ENCODE measurements at places on chromosomes 13 and 19.

- no peak for DNase-seq
These were observed at the start of gene GNA15 for GRCh38 chr19:3135961-3136683. TSS of gene GNA15 (plus strand) at chr19:3136033. CDS start at chr19:3136451, 418 bp downstream.

GRCh38 chr19:23777216-23777615 lies 18.5 kb upstream of the ZNF681 start:
- no peak for DNase-seq

GRCh38 chr19:33905473-33905936 lies 108.8 kb downstream of the KCTD15 start:
- no peak for DNase-seq

DNA sequence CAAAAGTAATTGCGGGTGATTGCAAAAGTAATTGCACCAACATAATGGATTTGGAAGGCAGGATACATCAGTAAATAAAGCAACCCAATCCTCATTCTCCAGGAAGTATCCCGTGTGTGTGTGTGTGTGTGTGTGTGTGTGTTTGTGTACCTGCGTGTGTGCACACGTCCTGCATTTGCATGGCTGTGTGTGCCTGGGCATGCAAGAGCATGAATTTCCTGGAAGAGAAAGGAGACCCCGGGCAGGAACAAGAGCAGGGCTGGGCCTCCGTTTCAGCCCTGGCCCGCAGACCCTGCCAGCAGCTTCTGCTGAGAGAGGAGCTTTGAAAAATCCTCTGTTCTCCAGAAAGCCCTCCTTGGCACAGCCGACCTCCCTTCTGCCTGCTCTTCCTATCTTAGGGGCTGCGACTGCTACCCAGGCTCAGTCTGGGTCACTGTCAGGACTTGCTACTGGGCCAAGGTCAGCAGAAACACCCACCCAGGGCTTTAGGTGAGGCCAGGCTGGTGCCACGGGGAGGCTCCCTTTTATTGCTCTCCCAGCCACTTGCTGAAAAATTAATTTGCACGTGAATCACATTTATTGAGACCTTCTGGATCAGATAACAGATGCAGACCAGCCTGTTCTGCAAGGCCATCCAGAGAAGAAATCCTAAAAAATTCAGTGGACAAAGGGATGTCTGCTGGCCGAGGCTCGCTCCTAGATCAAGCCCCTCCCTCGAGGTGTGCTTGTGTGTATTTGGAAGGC lies 258.3 kb downstream of the ZNF536 start:
- no peak for DNase-seq

DNA sequence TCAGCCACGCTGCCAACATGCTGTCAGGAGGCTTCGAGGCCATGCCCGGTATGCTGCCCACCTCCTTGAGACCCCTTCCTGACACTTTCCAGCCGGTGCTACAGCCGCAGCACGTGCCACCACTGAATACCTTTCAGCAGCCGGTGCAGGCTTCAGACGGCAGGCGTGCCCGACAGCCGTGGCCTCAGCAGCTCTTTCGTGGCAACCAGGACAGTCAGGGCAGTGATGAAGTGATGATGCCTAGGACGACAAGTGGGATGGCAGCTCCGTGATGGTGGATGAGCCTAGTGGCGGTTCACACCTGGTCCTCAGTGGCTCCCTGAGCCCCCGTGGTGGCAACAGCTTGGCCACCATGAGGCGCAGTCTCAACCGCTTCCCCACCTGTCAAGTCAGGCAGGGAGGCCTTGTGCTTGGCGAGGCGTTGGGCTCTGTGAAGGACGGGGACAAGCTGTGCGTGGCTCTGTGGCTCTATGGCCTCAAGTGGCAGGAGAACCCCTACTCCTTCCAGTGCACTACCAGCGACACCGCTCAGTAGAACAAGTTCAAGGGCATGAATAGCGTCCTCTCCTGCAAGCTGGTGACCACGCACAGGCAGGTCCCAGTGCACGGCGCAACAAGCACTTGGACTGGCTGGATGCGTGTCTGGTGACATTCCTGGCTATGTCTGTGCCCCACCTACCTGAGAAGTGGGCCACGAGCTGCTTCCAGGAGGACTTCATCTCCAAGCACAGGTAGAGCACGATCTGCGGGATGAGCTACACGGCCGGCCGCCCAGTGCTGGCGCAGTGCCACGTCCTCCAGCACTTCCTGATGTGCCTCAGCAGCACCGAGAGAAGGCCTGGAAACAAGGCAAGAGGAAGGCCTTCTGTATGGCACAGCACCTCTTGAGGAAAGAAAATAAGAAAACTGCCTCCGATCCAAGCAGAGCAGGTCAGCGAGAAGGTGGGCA lies 18.2 kb upstream of the ZNF14 start:
- DNase-seq: no peak

DNA sequence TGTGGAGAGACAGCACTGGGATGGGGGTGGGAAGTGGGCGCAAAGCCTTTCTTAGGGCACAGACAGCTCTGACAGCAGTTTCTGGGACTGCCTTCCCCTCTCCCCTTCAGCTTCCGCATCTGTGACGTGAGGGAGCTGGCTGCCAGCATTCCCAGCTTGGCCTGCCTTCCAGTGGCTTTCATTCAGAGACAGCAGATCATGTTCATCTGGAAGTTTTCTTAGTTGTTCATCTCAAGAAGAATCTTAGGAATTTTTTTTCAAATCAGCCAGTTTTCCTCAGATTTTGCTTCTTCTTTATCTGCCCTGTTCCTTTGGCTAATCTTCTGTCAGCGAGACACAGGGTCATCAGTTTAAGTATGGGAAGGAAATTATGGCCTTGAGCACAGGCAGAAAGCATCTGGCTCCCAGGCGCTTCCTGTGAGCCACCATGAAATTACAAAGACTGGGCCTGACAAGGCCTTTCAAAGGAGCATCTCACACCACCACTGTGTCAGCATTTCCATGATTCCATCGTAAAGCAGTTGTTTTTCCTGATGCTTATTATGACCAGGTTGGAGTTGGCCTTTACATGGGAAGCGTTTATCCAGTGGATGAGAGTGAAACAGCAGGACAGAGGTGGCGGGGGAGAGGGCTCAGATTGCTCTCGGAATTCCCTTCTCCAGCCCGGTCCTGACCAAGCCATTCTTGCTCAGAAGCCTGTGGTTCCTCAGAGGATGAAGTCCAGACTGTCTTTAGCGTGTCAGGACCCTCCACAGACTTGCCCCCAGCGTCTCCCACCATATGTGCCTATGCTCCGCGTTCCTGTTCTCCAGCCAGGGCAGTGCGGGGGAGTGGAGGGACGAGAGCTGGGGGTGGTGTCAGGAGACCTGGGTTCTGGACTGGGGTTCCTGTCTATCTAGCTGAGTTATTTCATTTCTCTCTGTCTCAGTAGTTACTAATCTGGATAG lies 43.6 kb downstream of the ARHGAP35 start:
- DNase-seq: no peak

- DNase-seq: no peak
These were observed 16.1 kb upstream of the SACS start for GRCh38 chr13:23449398-23450162.

- DNase-seq: no peak
These were observed 490 bp downstream of the ITPKC start for GRCh38 chr19:40717325-40717879.

DNA sequence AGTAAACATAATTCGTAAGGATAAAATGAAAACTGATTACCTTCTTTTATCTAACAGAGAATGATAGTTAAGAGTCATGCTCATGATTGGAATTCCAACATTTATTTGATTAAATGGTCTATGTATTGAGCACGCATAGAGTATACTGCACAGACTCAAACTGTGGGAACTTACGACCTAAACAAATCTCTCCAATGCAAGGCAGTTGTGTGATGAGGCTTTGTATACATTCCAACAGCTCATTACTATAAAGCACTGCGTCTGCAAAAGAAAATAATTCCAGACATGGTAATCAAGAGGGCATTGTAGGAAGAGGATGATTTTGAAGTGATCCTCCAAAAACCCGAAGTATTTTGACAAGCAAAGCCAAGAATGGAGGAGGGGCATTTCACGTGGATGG lies 169.5 kb downstream of the NUFIP1 start:
- DNase-seq: no peak

- DNase-seq: no peak
These were observed 132.2 kb downstream of the NUFIP1 start for GRCh38 chr13:44857061-44857460.

DNA sequence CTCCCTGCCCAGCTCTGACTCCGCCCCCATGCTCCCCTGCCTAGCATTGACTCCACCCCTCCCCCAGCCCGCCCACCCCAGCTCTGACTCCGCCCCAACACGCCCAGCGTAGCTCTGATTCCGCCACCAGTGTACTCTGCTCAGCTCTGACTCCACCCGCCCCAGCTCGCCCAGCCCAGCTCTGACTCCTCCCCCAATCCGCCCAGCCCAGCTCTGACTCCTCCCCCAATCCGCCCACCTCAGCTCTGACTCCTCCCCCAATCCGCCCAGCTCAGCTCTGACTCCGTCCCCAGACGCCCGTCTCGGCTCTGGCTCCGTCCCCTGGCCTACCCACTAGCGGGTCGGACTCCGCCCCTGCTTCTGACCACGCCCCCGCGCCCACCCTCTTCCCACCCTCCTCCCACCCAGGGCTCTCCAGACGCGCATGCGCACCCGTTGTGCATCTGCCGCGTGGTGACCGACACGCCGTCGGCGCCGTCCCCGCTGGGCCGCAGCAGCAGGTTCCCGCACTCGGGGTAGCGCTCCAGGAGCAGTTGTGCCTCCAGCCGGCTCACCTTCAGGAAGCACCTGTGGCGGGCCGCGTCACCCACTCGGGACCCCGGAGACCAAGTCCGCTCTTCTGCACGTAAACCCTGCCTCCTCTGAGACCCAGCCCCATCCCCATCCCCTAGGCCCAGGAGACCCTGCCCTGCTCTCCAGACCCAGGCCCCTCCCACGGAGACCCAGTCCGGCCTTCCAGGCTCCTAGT lies 10.2 kb downstream of the STAP2 start:
- peak; percentile 100 for DNase-seq

DNA sequence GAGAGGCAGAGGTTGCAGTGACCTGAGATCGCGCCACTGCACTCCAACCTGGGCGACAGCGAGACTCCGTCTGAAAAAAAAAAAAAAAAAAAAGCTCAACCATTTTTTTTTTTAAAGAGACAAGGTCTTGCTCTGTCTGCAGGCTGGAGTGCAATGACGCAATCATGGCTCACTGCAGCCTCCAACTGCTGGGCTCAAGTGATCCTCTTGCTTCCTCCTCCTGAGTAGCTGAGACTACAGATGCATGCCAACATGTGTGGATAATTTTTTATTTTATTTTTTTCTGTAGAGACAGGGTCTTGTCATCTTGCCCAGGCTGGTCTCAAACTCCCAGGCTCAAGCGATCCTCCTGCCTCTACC lies 10.3 kb downstream of the EHD2 start:
- no peak for DNase-seq

GRCh38 chr13:113938716-113939115 lies 35.2 kb downstream of the C13orf46 start:
- no peak for DNase-seq

- DNase-seq: no peak
These were observed 45.8 kb downstream of the RFX2 start for GRCh38 chr19:6064336-6065073.

GRCh38 chr19:33231511-33231910 lies 5.9 kb upstream of the SLC7A10 start:
- no peak for DNase-seq

GRCh38 chr19:31716826-31717225 lies 367.6 kb upstream of the TSHZ3 start:
- no peak for DNase-seq

- DNase-seq: no peak
These were observed 7.1 kb downstream of the SERTM1 start for GRCh38 chr13:36680913-36681312.

DNA sequence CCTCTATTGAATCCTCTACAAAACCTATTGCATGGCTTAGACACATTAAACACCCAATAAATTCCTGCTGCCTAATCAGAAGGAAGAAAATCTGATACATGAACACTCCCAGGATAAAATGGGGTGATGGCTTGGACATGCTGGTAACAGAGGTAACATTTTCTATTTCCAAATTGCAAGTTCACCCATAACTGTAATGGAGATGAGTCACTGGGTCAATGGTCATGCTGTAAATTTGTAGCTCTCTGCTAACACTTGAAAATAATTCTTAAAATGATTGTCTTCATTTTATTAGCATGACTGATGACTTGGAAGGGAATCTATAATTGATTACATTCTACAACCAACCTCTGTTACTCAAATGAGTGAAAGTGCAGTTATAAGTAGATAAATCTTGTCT lies 434.1 kb downstream of the FGF14 start:
- no peak for DNase-seq

DNA sequence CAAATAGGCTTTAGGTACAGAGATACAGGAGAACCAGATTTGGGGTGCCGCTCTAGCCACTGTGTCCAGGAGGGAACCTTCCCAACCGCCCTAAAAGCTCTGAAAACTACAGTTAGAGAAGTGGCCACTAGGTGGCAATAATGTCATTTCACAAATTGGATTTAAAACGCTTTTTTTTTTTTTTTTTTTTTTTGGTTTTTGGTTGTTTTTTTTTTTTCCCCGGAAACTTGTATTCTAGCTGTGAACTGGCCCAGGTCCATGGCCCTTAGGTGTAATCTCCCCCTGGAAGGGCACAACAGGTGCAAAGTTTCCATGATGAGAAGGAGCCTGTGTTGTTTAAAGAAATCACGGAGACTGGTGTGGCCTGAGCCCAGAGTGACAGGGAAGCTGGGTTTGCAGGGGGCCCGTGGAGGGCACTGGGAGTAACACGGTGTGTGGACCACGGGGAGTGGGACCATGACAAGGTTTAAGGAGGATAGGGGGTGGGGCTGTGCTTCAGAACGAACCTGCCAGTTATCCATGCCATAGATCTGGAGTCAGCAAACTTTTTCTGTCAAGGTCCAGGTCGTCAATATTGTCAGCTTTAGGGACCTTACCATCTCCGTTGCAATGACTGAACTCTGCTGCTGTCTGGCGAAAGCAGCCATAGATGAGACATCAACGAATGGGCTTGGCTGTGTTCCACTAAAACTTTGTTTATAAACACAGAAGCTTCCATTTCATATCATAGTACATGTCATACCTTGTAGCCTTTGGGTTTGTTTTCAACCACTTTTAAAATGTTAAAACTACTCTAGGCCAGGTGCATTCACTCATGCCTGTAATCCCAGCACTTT lies 10.1 kb downstream of the OR1I1 start:
- DNase-seq: no peak

DNA sequence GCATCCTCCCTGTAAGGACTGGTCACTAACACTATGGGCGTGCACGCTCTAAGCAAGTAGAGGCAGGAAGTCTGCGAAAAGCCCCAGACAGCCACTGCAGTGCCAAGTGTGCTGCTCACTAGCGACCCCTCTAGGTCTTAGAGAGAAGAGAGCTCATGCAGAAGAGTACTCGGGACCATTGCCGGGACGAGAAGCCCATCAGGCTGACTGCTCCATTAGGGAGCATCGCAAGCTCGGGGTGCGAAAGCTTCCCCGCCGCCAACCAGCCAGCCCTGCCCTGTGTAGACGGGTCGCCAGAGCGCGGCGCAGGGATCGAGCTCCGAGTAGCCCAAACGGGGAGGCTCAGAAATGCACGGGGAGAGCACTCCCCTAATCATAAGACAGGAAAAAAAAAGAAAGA lies 16.6 kb downstream of the POU4F1 start:
- no peak for DNase-seq

- DNase-seq: no peak
These were observed 52.1 kb downstream of the SERP2 start for GRCh38 chr13:44425815-44426078.

- no peak for DNase-seq
These were observed 72.8 kb downstream of the HSPH1 start for GRCh38 chr13:31088826-31089420.

Measured in activated CD4-positive, CD25-positive, alpha-beta regulatory T cell (primary cell).